ENCODE measurements at places on chromosomes 4 and X.
A peak's percentile ranks its signal among the peaks of the same experiment; 100 is the strongest.

DNA sequence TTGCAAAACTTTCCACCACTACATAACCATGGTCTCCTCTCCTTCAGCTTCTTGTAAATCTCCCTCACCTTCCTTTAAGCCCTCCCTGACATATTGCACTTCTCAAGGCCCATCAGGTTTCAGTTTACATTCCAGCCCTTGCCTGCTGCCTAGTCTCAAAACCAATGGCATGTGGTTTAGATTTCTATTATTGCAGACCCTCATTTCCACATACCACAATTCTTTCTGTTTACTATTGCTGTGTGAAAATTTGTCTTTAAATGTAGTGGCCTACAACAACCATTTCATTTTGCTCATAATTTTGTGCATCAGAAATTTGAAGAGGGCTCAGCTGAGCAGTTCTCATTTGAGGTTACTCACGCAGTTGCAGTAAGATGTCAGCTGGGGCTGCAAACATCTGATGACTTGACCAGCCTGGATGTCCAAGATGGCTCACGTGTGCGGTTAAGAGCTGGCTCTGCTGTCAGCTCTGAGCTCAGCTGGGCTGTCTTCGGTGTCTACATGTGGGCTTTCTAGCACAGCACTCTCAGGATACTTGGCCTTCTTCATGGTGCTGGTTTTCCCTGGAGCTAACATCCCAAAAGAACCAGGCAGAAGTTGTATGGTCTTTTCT lies 29.9 kb upstream of the SOD3 start:
- no peak for DNase-seq

GRCh38 chrX:7205037-7205577 lies 57.2 kb upstream of the PUDP start:
- no peak for DNase-seq

DNA sequence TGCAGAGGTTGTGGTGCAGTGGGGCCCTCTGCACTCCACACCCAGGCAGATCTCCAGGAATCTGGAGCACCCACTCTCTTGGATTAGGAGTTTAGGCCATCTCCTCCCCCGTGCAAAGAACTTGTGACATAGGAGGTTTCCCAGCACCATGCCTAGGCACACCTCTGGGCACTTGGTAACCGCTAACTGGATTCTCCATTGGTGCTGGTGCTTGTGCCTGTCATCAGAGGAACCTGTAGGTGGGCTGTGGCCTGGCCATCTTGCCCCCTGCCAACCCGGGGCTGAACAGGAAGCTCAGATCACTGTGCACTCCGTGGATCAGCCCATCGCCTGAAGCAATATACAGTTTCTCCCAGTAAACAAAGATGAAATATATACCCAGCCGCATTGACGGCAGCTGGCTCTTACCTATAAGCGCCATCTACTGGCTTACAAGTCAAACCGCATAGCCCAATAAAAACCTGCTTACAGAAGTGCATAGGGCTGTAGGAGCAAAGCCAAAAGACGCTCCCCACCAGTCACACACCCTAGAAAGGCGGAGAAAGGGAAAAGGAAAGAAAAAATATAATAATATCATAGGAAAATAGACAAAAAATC lies 19.1 kb upstream of the TEX13B start:
- peak; percentile 51 for DNase-seq

DNA sequence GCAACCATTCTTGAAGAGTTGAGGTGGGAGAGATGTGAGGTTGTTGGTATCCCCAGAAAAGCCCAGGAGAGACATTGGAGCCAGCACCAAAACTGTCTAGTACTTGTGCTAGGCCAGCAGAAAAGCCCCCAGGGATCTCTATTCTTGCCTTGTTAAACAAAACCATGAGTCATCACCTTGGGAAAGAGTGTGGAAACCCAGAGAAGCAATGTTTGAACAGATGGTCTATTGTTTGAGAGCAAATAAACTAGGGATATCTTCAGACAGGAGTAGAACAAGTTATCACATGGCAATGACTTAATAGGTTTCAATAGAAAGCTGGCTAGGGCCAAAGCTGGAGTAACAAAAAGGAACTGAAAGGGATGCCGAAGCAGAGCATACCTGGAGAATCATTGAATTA lies 195.7 kb upstream of the CASK start:
- peak; percentile 58 for DNase-seq

- peak; percentile 74 for DNase-seq
Observed at GRCh38 chr4:76535603-76536372, 100.8 kb downstream of the SHROOM3 start.

DNA sequence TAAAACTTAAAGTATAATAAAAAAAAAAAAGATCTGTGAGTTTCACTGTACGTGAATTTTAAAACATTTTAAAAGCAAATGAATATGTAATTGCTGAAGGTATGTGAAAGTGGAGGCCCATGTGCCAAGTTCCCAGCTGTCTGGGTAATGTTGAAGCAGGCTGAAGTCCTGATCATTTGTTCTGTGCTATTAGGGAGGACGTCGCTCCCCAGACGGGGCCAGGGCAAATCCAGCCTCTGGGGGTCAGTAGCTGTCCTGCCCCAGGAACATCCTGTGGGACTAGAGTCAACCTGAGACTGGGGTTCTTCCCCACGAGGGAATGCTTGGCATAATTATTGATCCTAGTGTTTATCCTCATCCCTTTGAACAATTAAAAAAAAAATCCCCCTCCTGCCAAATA lies 48.8 kb downstream of the PDE5A start:
- no peak for DNase-seq

Measured in LoVo (cell line).